IMR-90 (cell line): ENCODE measurements at places on chromosomes 3 and 15.

DNA sequence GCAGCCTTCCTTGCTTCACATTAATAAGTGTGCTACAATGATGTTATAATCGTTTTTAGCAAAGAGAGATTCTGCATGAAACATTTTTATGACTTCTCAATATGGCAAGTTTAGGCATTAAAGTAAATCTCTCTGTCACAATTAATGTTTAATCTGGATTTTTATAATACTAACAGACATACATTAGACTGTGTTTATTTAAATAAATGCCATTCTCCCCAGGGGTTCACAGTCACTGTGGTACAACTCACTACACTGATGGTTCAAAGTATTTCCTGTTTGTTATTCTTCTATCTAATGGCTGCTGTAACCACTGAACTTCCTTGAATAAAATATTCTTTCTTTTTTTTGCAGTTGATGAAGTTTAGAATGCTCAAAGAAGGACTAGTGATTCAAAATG is 59.0 kb downstream of the SLC12A1 start:
- DNase-seq, result no peak

- DNase-seq, result peak; percentile 49
Measured at GRCh38 chr15:32641517-32642059, at the start of gene SCG5. SCG5 (plus strand) TSS chr15:32641710; CDS start chr15:32643593, 1,883 bp downstream.

DNA sequence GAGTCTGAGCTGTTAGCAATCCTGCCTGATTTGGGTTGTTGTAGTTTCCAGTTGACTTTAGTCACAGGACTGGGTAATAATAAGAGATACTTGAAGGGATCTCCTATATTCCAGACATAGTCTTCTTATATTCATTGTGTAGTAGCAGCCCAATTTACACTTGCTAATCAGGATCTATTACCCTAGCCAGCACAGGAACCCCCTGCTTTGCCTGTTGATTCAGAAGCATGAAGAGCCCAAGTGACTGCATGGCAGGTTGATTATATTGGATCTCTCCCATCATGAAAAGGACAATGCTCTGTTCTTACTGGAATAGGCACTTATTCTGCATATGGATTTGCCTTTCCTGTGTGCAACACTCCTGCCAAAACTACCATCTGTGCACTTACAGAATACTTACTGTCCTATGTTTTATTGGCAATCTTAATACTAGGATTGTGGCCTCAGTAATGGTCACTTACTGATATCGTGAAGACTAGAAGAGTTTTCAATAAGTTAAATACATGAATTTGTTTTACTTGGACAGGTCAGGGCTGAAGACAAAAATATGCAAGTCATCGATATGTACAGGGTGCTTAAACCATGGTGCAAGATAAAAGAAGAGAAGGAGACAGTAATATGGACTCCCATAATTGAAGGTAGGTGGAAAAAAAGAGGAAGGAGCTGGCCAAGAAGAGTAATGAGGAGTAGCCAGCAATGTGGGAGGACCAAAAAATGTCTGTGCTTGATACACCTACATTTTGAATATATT is 304.1 kb downstream of the MCTP2 start:
- no peak for DNase-seq

- DNase-seq, result peak; percentile 13
Measured at GRCh38 chr3:38454178-38454883, 641 bp downstream of the ACVR2B start.

DNA sequence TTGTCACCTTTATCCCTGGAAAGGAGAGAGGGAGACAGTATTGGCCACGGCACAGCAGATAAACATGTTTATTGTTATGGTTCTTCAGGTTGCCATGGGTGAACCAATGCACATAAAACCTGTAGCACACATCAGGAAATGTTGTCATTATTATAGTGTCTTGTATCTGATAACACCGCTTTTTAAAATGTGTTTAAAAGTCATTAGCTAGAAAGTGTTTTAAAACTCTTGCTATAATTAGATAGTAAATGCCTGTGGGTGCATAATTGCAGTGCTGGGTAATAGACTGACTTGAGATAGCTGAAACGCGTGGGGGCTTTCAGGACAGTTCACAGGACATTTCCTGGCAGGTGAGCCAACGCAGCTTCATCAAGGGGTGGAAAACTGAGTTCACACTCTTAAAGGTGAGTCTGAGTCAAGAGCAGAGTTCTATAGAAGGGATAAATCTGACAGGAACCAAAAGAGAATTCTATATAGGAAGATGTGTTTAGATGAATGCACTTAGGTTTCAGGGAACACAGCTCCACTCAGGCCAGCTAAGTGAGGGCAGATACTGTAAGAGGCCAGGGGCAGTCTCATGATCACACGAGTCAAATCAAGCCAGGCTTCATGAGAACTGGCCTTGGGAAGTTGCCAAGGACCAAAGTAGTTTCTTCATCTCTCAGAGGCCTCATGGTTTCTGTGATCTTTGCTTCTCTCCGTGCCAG is 35.6 kb upstream of the PPP4R2 start:
- peak; percentile 74 for DNase-seq

GRCh38 chr15:96462768-96463750 is 132.6 kb downstream of the NR2F2 start:
- DNase-seq, result peak; percentile 15

GRCh38 chr3:112306825-112307224 is 12.8 kb upstream of the SLC9C1 start:
- DNase-seq, result no peak

DNA sequence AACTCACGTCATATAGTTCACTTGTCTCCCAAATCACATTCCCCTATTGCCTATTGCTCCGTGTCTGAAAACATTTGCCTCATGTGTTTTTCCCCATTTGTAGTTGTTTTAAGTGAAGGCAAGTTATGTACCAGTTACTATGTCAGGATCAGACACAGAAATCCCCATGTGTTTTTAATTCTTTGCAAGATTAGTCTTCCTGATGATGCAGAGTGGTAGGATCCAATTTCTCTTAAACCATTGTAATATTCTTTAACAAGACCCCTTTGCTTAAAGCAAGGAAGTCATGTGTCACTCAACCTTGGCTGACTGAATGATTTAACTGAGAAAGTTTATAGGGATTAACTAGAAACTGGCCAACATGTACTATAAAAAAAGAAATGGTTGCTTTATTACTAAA is 164.4 kb downstream of the OPA1 start:
- DNase-seq, result no peak
